ENCODE measurements at places on chromosomes 12 and 14. TPM values are rescaled to one million over a fixed set of nuclear protein-coding genes. Genes with fewer than 3 reads are reported as not detected.

TDRD9 gene
- 0.15 TPM for total RNA-seq

HOTAIR gene
- total RNA-seq = 13.9 TPM

P2RX2 gene
- total RNA-seq = not detected

SRGAP1 gene
- total RNA-seq = 1.6 TPM

FAM222A gene
- total RNA-seq = 6.9 TPM

CPSF2 gene
- total RNA-seq = 31.9 TPM

POTEM gene
- not detected for total RNA-seq

NUAK1 gene
- total RNA-seq = 40.1 TPM

SYT10 gene
- not detected for total RNA-seq

OTOGL gene
- total RNA-seq = 0.08 TPM

ACOT6 gene
- 0.45 TPM for total RNA-seq

Measured in lower leg skin (tissue), 4 donors.